Naive B cell (primary cell): ENCODE measurements at places on chromosomes 4 and X.

- peak overlapping the region; percentile 100 for H3K27ac ChIP-seq
- no peaks in the 10 kb centered on the region for H3K27me3 ChIP-seq
- peak overlapping the region; percentile 95 for H3K4me3 ChIP-seq
- DNase-seq = peak; percentile 78
- H3K4me1 ChIP-seq = peaks cover 35% of the 10 kb centered on the region
These were observed 4.5 kb upstream of the SETD7 start for GRCh38 chr4:139560406-139561104.

GRCh38 chrX:68681443-68681941 is 34.0 kb downstream of the STARD8 start:
- no peaks in the 10 kb centered on the region for H3K36me3 ChIP-seq
- peaks cover 8% of the 10 kb centered on the region for H3K4me1 ChIP-seq
- DNase-seq = no peak
- no peak overlapping the region for H3K4me3 ChIP-seq

- H3K27ac ChIP-seq = no peak overlapping the region
- H3K27me3 ChIP-seq = peaks cover 41% of the 10 kb centered on the region
- DNase-seq = no peak
- no peaks in the 10 kb centered on the region for H3K4me1 ChIP-seq
- H3K4me3 ChIP-seq = no peak overlapping the region
These were observed 161.5 kb upstream of the SFRP2 start for GRCh38 chr4:153950100-153950979.

GRCh38 chr4:112213091-112213490 is 18.5 kb upstream of the AP1AR start:
- no peaks in the 10 kb centered on the region for H3K4me1 ChIP-seq
- no peaks in the 10 kb centered on the region for H3K27me3 ChIP-seq
- no peak overlapping the region for H3K27ac ChIP-seq
- no peak overlapping the region for H3K4me3 ChIP-seq

GRCh38 chrX:132393992-132394391 is 94.8 kb downstream of the MBNL3 start:
- peak overlapping the region; percentile 47 for H3K27ac ChIP-seq
- DNase-seq = no peak
- no peaks in the 10 kb centered on the region for H3K36me3 ChIP-seq
- H3K27me3 ChIP-seq = no peaks in the 10 kb centered on the region
- no peak overlapping the region for H3K4me3 ChIP-seq
- peaks cover 5% of the 10 kb centered on the region for H3K4me1 ChIP-seq

DNA sequence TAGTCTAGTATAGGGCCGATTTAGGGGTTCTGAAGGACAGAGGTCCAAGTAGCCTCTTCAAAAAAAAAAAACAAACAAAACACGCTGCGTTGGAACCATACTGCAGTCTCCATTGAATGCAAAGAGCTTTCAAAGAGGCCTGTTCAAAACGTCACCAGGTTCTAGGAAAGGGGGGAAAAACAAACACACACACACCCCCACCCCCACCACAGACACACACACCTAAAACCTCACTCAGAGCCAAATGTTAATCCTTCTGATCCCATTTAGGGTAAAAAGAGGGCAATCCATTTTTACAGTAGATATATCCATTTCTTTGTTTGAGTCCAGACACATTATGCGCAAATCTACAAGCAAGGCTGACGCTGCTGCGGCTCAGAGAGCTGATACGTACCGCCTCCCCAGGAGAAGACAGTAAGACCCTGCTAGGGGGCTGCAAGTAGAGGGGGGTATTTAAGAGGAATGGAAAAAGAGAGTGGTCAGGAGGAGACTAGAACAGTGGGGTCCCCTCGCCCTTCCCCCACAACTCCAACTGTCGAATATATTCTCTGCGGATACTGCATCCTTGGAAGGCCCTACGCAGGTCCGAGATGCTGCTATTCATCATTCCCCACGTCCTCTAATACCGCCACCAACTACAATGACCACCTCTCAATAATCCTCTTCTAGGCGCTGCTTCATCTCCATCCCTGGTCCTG is 1.3 kb downstream of the NKRF start:
- peaks cover 5% of the 10 kb centered on the region for H3K27me3 ChIP-seq
- peaks cover 19% of the 10 kb centered on the region for H3K4me1 ChIP-seq
- no peaks in the 10 kb centered on the region for H3K36me3 ChIP-seq

- H3K27ac ChIP-seq = no peak overlapping the region
- no peak overlapping the region for H3K4me3 ChIP-seq
- no peaks in the 10 kb centered on the region for H3K36me3 ChIP-seq
These were observed 27.8 kb upstream of the HNRNPD start for GRCh38 chr4:82401600-82401999.

DNA sequence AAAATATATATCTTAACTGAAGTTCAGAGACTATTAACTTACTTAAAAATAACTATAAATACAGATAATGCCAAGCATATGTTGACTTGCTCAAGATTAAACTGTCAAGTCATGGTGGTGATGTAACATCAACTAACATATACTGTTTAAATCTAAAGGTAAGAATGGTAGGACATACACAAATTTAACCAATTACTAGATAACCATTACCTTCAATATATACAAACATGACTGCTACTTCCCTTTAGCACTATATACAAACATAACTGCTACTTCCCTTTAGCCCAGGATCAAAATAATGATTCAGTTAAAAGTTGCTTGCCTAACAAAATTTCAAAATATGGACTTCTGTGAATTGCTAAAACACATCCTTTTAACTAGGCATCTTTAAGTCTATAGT is 14.9 kb downstream of the HNRNPD start:
- H3K4me3 ChIP-seq = no peak overlapping the region
- peaks cover 20% of the 10 kb centered on the region for H3K36me3 ChIP-seq
- H3K4me1 ChIP-seq = peaks cover 61% of the 10 kb centered on the region

GRCh38 chr4:183360161-183360919 is 38.1 kb upstream of the CLDN24 start:
- H3K4me3 ChIP-seq = no peak overlapping the region
- no peak overlapping the region for H3K27ac ChIP-seq

- no peaks in the 10 kb centered on the region for H3K36me3 ChIP-seq
- H3K4me1 ChIP-seq = no peaks in the 10 kb centered on the region
- no peak for DNase-seq
- H3K27ac ChIP-seq = no peak overlapping the region
These were observed 810.5 kb upstream of the ADGRL3 start for GRCh38 chr4:60389633-60390032.

DNA sequence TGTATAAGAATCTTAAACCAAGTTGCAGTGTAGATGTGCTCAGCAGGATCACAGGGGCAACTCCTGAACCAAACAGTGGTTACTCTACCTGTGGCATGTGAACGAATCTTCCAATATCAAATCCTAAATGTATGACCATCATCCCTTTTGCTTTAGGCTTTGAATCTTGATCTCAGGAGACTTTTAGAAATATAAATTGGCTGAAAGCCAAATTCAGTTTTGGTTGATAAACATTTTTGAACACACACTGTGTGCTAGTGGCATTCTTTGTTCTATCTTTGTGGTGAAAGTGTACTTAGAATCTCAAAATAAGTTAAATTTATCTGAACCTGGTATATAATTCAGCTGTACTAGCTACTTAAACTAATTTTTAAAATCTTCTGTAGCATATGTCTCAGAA is 4.6 kb upstream of the ARHGAP6 start:
- H3K36me3 ChIP-seq = no peaks in the 10 kb centered on the region
- no peaks in the 10 kb centered on the region for H3K4me1 ChIP-seq
- no peak for DNase-seq
- peaks cover 35% of the 10 kb centered on the region for H3K27me3 ChIP-seq

- H3K27ac ChIP-seq = no peak overlapping the region
- H3K4me3 ChIP-seq = no peak overlapping the region
- peaks cover 55% of the 10 kb centered on the region for H3K36me3 ChIP-seq
- no peaks in the 10 kb centered on the region for H3K27me3 ChIP-seq
These were observed 80.9 kb upstream of the MSANTD1 start for GRCh38 chr4:3168029-3168428.

- no peaks in the 10 kb centered on the region for H3K4me1 ChIP-seq
- H3K27me3 ChIP-seq = no peaks in the 10 kb centered on the region
- no peak overlapping the region for H3K27ac ChIP-seq
These were observed 410.9 kb downstream of the PCDH10 start for GRCh38 chr4:133559987-133560386.

GRCh38 chr4:176845636-176846035 is 52.9 kb upstream of the VEGFC start:
- no peaks in the 10 kb centered on the region for H3K27me3 ChIP-seq
- no peaks in the 10 kb centered on the region for H3K4me1 ChIP-seq
- no peak for DNase-seq
- H3K4me3 ChIP-seq = no peak overlapping the region

DNA sequence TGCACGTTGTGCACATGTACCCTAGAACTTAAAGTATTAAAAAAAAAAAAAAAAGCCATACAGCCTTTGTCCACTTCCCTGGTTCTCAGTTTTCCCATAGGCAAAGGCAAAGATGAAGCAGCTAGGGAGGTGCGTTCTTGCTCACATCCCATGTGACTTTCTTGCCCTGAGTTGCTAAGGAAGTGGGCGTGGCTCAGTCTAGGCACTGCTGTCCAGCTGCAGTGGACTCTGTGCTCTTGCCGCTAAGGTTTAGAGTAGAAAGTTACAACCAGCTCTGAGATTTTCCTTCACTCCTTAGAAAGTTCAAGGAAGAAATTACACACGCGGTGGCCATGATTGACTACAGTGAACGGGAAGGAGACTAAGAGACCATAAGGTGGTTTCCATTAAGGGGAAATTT is 144.7 kb downstream of the NAA11 start:
- no peak overlapping the region for H3K4me3 ChIP-seq
- H3K27ac ChIP-seq = no peak overlapping the region

DNA sequence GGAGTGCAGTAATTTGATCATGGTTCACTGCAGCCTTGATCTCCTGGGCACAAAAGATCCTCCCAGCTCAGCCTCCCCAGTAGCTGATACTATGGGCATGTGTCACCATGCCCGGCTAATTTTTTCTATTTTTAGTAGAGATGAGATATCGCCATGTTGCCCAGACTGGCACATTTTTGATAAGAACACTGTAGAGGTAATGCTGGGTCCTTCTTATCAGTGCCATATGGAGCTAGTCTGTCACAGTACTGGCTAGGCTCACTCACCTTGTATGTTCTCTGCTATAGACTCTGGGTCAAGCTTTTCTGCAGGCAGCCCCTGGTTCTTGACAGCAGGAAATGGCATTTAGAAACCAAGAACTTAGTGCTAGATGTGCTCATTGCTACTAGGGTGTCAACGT is 53.9 kb downstream of the BCOR start:
- H3K27ac ChIP-seq = no peak overlapping the region
- no peak for DNase-seq
- no peak overlapping the region for H3K4me3 ChIP-seq
- peaks cover 9% of the 10 kb centered on the region for H3K36me3 ChIP-seq
- no peaks in the 10 kb centered on the region for H3K27me3 ChIP-seq

DNA sequence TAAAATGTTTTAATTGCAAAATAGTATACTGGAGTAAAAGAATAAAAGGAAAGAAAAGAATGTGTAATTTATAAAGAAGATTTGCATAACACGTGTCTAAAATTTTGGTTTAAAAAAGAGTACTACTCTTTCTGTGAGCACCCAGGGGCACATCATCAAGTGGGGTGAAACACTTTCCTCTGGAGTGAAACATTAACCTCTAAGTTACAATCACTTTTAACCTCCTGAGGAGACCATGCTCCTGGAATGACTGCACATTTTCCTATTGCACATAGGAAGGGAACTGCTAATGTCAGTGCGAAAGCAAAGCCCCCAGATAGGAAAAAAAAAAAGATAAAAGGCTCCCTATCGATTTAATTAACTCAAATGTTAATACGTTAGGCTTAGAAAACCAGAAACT is 13.3 kb downstream of the VEGFC start:
- DNase-seq = no peak
- peaks cover 3% of the 10 kb centered on the region for H3K27me3 ChIP-seq
- H3K4me3 ChIP-seq = no peak overlapping the region
- H3K36me3 ChIP-seq = no peaks in the 10 kb centered on the region
